ENCODE measurements at places on chromosomes 12 and 14. TPM values are rescaled to one million over a fixed set of nuclear protein-coding genes. Genes with fewer than 3 reads are reported as not detected.

The RHEBL1 gene
- 2.3 TPM for total RNA-seq

The CD63 gene
- 619 TPM for total RNA-seq

The BTG1 gene
- total RNA-seq: 72.2 TPM

The TTC9 gene
- total RNA-seq: 8.6 TPM

The PITPNM2 gene
- 19.6 TPM for total RNA-seq

The TNFAIP2 gene
- 4.3 TPM for total RNA-seq

The HEBP1 gene
- total RNA-seq: 3.0 TPM

The MYH6 gene
- total RNA-seq: not detected

The KRT73 gene
- total RNA-seq: not detected

The DCP1B gene
- 14.2 TPM for total RNA-seq

GRCh38 chr12:93802698-93803423 is 125.7 kb downstream of the CRADD start:
- no peaks in the 10 kb centered on the region for H3K27me3 ChIP-seq
- H3K36me3 ChIP-seq: no peaks in the 10 kb centered on the region
- H3K4me3 ChIP-seq: no peak overlapping the region
- H3K4me1 ChIP-seq: no peaks in the 10 kb centered on the region

DNA sequence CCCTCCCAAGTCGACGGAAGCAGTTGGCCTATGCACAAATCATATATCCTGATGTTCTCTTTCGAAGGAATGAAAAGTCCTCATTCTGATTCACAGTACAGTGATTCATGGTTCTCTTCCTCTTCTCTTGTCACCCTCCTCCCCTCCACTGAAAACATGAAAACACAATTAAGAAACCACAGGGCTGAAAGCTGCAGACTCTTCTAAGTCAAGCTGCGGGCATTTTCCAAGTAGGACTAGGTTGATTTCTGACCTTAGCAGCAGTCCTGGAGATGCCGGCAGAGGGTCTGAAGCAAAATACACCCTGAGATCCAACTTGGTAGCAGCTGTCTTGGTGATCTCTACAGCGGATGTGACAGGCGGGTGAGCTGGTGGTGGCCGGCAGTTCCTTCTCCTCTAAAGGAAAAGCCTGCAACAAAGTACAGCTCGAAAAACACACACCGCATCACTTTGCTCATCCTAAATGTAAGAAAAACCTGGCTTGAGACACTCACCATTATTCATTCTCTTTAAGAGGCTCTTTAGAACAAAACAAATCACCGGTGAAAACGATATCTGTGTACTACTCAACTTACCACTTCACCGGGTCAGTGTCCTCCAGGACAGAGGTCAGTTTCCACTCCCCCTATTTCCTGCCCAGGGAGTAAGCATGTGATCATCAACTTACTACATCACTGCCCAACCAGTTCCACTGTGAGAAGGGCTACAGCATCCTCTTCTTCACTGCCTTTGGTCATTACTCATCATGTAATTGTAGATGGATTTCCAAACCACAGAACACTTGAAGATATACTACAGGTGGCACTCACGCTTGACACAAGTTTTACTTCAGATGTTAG is 6.0 kb downstream of the TMCC3 start:
- H3K27ac ChIP-seq: no peak overlapping the region
- H3K4me3 ChIP-seq: no peak overlapping the region
- no peaks in the 10 kb centered on the region for H3K36me3 ChIP-seq
- peaks cover 3% of the 10 kb centered on the region for H3K27me3 ChIP-seq

- H3K4me3 ChIP-seq: no peak overlapping the region
- no peak for DNase-seq
- H3K4me1 ChIP-seq: peaks cover 16% of the 10 kb centered on the region
- no peaks in the 10 kb centered on the region for H3K36me3 ChIP-seq
Measured at GRCh38 chr14:93994919-93995682, 2.0 kb upstream of the CCDC197 start.

GRCh38 chr14:104749111-104749649 is 3.8 kb upstream of the SIVA1 start:
- no peak overlapping the region for H3K4me3 ChIP-seq
- DNase-seq: no peak
- H3K4me1 ChIP-seq: peaks cover 17% of the 10 kb centered on the region
- peak overlapping the region; percentile 66 for H3K27ac ChIP-seq
- peaks cover 12% of the 10 kb centered on the region for H3K27me3 ChIP-seq

DNA sequence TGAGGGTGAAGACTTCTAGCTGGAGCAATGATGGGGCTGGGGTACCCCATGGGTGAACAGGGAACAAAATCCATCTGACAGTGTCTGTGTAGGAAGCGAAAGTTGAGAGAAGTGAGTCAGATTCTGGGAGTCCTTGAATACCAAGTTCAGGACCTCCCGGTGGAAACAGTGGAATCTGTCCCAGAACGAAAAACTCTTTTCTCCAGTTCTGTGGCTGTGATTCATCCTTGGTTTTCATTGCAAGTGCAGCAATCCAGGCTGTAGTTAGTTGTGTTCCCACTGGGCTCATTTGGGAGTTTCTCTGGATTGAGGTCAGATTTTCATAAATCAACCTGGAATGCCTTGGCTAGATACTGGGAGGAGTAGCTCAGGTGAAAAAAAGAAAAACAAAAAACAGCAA is 120.7 kb downstream of the C12orf75 start:
- H3K27me3 ChIP-seq: peaks cover 2% of the 10 kb centered on the region
- H3K27ac ChIP-seq: no peak overlapping the region
- DNase-seq: no peak
- no peaks in the 10 kb centered on the region for H3K4me1 ChIP-seq
- H3K36me3 ChIP-seq: no peaks in the 10 kb centered on the region
- no peak overlapping the region for H3K4me3 ChIP-seq

GRCh38 chr14:98290596-98290995 is 981.4 kb downstream of the BCL11B start:
- H3K4me3 ChIP-seq: no peak overlapping the region
- DNase-seq: no peak
- no peaks in the 10 kb centered on the region for H3K27me3 ChIP-seq
- H3K4me1 ChIP-seq: no peaks in the 10 kb centered on the region

DNA sequence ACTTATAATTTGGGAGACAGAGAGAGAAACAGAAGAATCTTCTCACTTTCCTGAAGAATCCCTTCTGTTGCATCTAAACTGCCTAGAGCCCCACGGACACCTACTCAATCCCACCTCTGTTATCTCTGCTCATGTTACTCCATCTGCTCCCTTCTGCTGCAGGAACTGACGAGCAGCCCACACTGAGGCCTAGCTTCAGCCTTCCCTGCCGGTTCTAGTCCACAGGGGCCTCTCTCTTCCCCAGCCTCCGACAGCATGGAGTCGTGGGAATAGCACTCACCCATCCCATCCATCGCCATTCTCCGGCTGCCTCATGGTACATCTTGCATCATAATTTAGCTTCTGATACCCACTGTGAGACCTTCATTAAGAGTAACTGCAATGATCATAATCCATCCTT is 4.0 kb downstream of the RAB15 start:
- H3K4me3 ChIP-seq: peak overlapping the region; percentile 72
- DNase-seq: no peak
- peaks cover 4% of the 10 kb centered on the region for H3K36me3 ChIP-seq
- peaks cover 25% of the 10 kb centered on the region for H3K4me1 ChIP-seq
- peak overlapping the region; percentile 90 for H3K27ac ChIP-seq

DNA sequence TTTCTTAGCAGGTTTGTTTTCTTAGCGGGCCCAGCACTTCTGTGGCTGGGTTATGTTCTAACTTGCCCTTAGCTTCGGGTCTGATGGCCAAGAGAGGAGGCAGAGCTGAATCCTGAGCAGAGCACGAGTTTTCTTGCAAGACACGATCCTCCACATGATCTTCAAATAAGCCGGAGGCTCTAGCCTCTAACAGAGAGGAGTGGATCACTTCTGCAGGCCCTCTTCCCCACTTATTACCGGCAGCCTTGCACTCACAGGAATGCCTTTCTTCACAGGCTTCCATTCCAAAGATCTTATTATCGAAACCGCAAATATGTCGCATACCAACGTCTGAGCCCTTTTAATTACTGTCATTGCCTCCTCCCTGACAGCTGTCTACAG is 79.5 kb downstream of the SINHCAF start:
- H3K4me1 ChIP-seq: no peaks in the 10 kb centered on the region
- H3K4me3 ChIP-seq: no peak overlapping the region
- DNase-seq: no peak

- H3K27ac ChIP-seq: no peak overlapping the region
- H3K27me3 ChIP-seq: peaks cover 26% of the 10 kb centered on the region
- peaks cover 18% of the 10 kb centered on the region for H3K4me1 ChIP-seq
- no peak overlapping the region for H3K4me3 ChIP-seq
Measured at GRCh38 chr12:124457287-124458219, 109.9 kb downstream of the NCOR2 start.

GRCh38 chr14:103770902-103771301 is 55.3 kb downstream of the ZFYVE21 start:
- H3K4me1 ChIP-seq: no peaks in the 10 kb centered on the region
- no peak for DNase-seq
- no peak overlapping the region for H3K27ac ChIP-seq
- H3K4me3 ChIP-seq: no peak overlapping the region
- peaks cover 5% of the 10 kb centered on the region for H3K36me3 ChIP-seq
- peaks cover 4% of the 10 kb centered on the region for H3K27me3 ChIP-seq

DNA sequence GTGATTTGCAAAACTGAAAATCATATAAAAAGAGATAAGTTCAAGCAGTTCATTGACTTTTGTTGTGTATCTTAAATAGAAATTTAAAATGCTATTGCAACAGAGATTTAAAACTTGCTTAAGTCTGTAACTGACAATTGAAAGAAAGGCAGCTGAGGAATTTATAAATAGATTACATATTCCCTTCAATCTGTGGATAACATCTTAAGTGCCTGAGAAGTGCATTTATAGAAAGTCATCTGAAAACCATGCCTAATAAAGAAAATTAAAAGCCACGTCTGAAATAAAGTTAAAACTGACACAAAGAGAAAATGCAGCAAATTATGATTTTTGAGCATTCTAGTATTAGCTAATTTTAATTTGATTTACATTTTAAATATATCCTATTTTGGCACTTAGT is 479.8 kb downstream of the MDGA2 start:
- H3K27me3 ChIP-seq: no peaks in the 10 kb centered on the region
- no peak overlapping the region for H3K27ac ChIP-seq
- H3K4me3 ChIP-seq: no peak overlapping the region
- H3K4me1 ChIP-seq: no peaks in the 10 kb centered on the region
- no peak for DNase-seq

GRCh38 chr14:80264702-80265101 is 53.4 kb upstream of the DIO2 start:
- no peak for DNase-seq
- no peak overlapping the region for H3K4me3 ChIP-seq
- no peaks in the 10 kb centered on the region for H3K36me3 ChIP-seq

Data from glutamatergic neuron (in vitro differentiated cells).